Right lung (tissue), 10 donors: ENCODE measurements at places on chromosomes 1 and 21. TPM values are rescaled to one million over a fixed set of nuclear protein-coding genes. Genes with fewer than 3 reads are reported as not detected.

- no peak for DNase-seq
Measured at GRCh38 chr1:189658381-189658780, 819.3 kb downstream of the BRINP3 start.

DNA sequence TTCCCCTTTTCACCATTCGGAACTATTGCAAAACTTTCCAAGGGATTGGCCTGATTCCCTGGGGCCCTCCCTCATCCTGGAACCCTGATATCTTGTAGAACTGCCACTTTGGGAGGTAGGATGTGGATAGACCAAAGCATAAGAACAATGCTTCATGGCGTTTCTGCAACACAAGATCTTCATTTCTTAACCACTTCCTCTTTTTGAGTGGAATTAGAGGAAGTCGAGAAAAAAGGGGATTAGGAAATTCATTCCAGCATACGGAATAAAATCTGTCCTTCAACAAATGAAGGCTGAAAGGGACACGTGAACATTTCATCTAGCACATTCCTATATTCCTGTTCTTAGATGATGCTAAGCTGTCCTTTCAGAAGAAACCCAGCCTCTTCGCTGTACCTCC is 149.3 kb downstream of the HUNK start:
- no peak for DNase-seq

GRCh38 chr1:159866905-159867663 is 4.6 kb upstream of the VSIG8 start:
- no peak for DNase-seq

ANGPTL1 gene
- polyA plus RNA-seq: 7.8 TPM

ZFP69 gene
- 11.7 TPM for polyA plus RNA-seq

- DNase-seq: peak; percentile 33
Measured at GRCh38 chr1:172239901-172240300, 180.6 kb upstream of the C1orf105 start.

- no peak for DNase-seq
Measured at GRCh38 chr1:148318904-148319242, 164.2 kb downstream of the PPIAL4G start.

DNA sequence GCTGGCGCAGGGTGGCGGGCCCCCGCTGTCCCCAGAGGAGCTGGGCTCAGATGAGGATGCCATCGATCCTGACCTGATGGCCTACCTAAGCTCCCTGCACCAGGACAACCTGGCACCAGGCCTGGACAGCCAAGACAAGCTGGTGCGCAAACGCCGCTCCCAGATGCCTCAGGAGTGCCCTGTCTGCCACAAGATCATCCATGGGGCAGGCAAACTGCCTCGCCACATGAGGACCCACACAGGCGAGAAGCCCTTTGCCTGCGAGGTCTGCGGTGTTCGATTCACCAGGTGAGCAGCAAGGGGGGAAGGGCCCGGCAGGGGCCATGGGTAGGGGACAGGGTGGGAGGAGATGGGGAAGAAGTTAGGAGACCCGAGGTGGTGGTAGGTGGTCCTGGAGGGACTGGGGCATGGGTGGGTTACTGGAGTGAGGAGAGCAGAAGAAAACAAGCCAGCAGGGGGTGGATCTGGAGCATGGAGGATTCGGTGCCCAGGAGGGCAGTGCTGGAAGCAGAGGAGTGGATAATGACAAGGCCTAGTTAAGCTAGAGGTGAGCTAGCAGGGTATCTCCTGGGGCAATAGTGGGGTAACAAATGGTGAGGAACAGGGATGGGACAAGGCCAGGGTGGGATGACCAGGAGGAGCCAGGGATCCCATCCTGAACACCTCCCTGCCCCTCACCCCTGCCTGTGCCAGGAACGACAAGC is 13.1 kb downstream of the ZBTB7B start:
- no peak for DNase-seq

TCEA3 gene
- polyA plus RNA-seq: 28.2 TPM

- DNase-seq: no peak
Measured at GRCh38 chr21:43917515-43918384, 52.7 kb downstream of the AGPAT3 start.

CFHR1 gene
- polyA plus RNA-seq: 5.3 TPM

DNA sequence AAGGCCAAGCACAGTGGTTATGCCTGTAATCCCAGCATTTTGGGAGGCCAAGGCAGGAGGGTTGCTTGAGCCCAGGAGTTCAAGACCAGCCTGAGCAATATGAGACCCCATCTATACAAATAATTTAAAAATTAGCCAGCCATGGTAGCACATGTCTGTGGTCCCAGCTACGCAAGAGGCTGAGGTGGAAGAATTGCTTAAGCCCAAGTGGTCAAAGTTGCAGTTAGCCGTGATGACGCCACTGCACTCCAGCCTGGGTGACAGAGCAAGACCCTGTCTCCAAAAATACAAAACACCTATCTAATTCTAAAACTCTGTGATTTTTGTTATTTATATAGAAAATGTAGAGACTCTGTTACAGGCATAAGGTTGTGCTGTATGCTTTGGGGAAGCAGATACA is 44.2 kb upstream of the ZYG11A start:
- no peak for DNase-seq

GRCh38 chr1:85062425-85063026 is 14.2 kb upstream of the MCOLN3 start:
- no peak for DNase-seq

PATJ gene
- polyA plus RNA-seq: 21.1 TPM
